Astrocyte of the hippocampus (primary cell): ENCODE measurements at places on chromosomes 5 and 9.

DNA sequence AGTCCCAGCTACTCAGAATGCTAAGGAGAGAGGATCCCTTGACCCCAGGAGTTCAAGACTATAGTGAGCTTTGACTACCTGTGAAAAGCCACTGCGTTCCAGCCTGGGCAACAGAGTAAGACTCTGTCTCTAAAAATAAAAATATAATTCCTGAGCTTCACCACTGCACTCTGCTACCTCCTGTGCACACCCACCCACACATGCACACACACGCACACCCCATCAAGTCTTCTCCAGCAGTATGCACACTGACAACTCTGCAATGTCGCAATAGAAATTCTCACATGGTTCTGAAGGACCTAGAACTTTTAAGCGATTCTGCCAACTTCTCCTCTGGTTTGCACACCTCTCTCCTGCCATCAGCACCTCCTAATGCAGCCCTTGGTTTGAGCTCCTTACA, 47.5 kb upstream of the FAT2 start:
- no peak for DNase-seq

GRCh38 chr9:91059713-91060112, 258.1 kb downstream of the SYK start:
- DNase-seq = peak; percentile 56

GRCh38 chr5:105503950-105504349, 1941.4 kb upstream of the NUDT12 start:
- DNase-seq = no peak

DNA sequence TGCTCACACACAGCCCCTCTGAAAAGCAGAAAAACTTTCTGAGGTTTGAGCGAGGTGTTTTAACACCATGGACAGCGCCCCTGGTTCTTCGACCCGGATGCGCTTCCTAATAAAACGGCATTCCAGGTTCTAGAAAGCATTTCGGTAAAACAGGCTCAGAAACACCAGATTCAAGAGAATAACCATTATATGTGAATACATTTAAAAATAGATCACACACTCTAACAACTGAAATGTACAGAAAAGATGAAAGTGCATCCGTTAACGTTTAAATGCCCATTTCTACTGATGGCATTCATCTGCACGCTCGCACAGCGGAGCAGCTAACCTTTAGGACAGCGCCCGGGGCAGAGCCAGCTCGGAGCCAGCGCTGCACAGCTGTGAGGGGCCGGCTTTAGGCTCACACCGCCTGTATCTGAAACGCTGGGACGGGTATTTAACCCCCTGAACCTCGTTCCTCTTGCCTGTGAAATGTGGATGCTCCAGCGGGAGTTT, 26.3 kb upstream of the TENT4A start:
- peak; percentile 82 for DNase-seq

- DNase-seq = no peak
Observed at GRCh38 chr5:151890299-151890698, 34.4 kb downstream of the GLRA1 start.

- no peak for DNase-seq
Observed at GRCh38 chr5:32753765-32754164, 42.6 kb downstream of the NPR3 start.

DNA sequence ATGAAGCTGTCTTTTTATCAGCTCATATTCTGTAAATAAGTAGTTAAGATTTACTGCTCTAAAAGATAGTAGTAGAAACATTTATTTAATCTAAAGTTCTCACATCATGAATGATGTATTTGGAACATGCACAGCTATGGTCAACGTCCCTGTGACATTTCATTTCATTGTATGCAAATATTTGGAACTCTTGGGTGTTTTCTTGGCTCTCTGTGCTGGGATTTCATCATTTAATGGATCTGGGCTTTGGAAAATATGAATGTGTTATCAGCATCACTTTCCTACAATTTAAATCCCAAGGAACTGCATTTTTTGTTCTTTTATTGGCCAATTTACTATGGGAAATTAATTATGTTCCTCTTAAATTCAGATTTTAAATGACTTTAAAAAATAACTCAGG, 462.9 kb downstream of the SEMA5A start:
- DNase-seq = no peak

DNA sequence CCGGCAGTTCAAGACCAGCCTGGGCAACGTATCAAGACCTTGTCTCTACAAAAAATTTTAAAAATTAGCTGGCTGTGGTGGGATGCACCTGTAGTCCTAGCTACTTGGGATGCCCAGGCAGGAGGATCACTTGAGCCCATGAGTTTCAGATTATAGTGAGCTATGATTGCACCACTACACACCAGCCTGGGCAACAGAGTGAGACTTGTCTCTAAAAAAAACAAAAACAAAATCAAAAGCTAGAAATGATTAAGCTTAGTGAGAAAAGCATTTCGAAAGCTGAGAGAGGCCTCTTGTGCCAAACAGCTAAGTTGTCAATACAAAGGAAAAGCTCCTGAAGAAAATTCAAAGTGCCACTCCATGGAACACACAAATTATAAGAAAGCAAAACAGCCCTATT, 4.8 kb downstream of the FAM151B start:
- DNase-seq = no peak

- peak; percentile 1 for DNase-seq
Observed at GRCh38 chr9:137314561-137315560, 12.8 kb upstream of the NRARP start.

DNA sequence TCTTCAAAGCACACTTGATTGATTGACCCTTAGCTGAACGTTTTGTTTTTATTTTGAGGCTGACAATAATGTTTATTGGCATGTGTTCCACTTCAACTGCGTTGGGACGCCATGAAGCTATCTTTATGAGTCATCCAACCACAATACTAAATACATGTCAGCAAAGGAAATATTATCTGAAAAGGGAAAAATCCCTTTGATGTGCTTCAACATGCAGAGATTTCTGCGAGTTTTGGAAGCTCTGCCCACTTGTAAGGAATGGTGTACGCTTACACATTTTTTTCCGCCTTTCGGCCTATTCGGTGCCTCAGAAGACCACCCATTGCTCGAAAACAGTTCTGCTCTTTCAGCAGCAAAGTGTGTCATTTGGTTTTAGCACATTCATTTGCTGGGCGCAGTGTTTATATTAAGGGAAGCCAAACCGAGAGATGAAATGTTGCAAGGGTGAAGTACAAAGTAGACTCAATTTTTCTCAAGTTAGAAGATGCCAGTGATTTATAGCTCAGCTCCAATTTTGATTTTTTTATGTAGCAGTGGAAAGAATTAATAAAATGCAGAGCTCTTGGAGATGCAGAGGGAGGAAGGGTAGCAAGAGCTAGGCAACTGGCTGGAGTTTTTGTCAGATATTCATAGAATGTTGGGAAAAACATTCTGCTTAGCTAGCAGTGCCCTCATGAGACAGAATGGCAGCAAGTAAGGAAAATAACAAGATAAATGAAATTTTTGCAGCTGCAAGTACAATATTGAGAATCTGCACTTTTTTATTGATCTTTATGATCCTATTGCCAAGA, 68.9 kb downstream of the PRDM6 start:
- peak; percentile 63 for DNase-seq

GRCh38 chr5:144567421-144567780, 396.7 kb downstream of the KCTD16 start:
- DNase-seq = peak; percentile 45

DNA sequence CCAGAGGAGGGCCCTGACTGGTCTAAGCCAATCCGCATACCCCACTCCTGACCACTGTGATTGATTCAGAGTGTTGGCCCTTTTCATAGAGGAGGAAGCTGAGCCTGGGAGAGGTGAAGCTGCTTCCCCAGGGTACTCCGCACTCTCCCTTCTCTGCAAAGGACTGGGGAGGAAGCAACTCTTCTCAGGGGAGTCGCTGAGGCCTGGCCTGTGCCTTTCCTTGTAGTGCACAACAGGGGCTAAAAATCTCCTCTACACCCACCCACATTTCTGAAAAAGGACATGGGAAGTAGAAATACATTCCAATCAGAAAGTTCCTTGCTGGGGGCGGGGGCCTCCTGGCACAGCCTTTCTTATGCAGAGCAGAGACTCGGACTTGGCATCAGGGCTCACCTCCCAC, 22.2 kb downstream of the AK8 start:
- DNase-seq = no peak
